ENCODE measurements at places on chromosomes 2 and 18. TPM values are rescaled to one million over a fixed set of nuclear protein-coding genes. Genes with fewer than 3 reads are reported as not detected.

GPR17 gene
- not detected for total RNA-seq

ARHGAP25 gene
- 3.0 TPM for total RNA-seq

VWA3B gene
- total RNA-seq: not detected

LIMS4 gene
- total RNA-seq: 11.6 TPM

AUP1 gene
- 78.2 TPM for total RNA-seq

SMAD7 gene
- 4.9 TPM for total RNA-seq

RNF152 gene
- 35.0 TPM for total RNA-seq

IL36G gene
- total RNA-seq: not detected

DNER gene
- 0.07 TPM for total RNA-seq

PLEK gene
- total RNA-seq: 0.22 TPM

AQP12A gene
- not detected for total RNA-seq

UGT1A10 gene
- not detected for total RNA-seq

KIF3C gene
- total RNA-seq: 19.2 TPM

RFX8 gene
- total RNA-seq: 2.0 TPM

PLGLB2 gene
- total RNA-seq: 2.7 TPM

REEP1 gene
- 0.29 TPM for total RNA-seq

LDLRAD4 gene
- total RNA-seq: 1.6 TPM

SDC1 gene
- 1.6 TPM for total RNA-seq

CRYGD gene
- total RNA-seq: not detected

DYNC1I2 gene
- 169 TPM for total RNA-seq

DNAH6 gene
- under 0.01 TPM for total RNA-seq

CNDP2 gene
- 71.5 TPM for total RNA-seq

HOXD13 gene
- total RNA-seq: not detected

ANO7 gene
- total RNA-seq: 1.7 TPM

POU3F3 gene
- not detected for total RNA-seq

GEN1 gene
- total RNA-seq: 33.2 TPM

MEP1B gene
- not detected for total RNA-seq
